ENCODE measurements at places on chromosomes 4 and X. TPM values are rescaled to one million over a fixed set of nuclear protein-coding genes. Genes with fewer than 3 reads are reported as not detected.
A peak's percentile ranks its signal among the peaks of the same experiment; 100 is the strongest.

The DMRTC1 gene
- 0.66 TPM for total RNA-seq

The TAF9B gene
- 13.7 TPM for total RNA-seq

- DNase-seq = no peak
These were observed 193.5 kb downstream of the MAD2L1 start for GRCh38 chr4:119873132-119873531.

DNA sequence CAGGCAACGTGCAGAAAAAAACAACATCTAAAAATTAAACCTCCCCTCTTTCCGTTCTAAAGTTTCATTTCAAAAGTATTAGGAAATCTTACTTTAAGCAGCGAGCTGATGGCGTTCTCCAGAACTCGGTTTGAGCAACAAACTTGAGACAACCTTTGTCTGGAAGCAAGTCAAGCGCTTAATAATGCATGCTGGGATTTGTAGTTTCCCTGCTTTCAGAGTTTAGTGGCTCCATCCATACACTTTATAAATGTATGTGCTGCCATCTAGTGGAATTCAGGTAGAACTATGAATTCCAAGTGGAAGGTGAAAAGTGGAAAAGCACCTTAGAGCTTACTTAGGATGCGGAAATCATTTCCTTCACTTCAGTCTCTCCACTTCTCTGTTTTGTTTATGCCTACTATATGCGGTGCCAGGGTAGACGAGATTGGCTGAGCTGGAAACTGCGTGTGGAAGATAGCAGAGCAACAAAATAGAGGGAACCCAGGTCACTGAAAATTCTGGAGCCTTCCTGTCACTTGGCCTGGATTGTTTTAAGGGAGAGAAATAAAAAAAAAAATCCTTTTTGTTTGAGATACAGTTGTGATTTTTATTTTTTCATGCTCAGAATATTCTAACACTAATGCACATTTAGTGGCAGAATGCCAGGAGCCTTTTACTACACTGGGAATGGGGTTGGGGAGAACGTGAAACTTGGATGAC lies at the start of gene BDH2:
Gene BDH2 (minus strand): TSS at position 144 of the 702 bp plus-strand sequence. CDS start 3,580 bp downstream, outside the sequence.
- peak; percentile 86 for DNase-seq

The WAS gene
- 102 TPM for total RNA-seq

DNA sequence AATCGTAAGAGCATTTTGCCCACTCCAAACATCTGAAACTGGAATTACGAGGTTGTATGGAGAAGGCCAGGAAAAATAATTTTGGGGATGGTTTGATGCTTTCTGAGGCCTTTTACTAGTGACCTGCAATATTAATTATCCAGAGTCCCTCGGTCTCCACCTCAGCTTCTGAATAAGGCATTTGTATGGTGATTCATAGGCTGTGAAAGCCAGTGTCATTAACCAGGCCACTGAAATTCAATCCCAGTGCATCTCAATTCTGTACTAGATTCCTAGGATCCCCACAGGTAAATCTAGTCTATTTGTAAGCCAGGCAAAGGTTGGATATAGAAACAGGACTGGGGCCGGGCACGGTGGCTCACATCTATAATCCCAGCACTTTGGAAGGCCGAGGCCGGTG lies 135.4 kb upstream of the RBPJ start:
- no peak for DNase-seq

- DNase-seq = no peak
These were observed 386.6 kb upstream of the CPEB2 start for GRCh38 chr4:14615671-14616070.

- DNase-seq = no peak
These were observed 57.0 kb downstream of the ZNF827 start for GRCh38 chr4:145881576-145881975.

DNA sequence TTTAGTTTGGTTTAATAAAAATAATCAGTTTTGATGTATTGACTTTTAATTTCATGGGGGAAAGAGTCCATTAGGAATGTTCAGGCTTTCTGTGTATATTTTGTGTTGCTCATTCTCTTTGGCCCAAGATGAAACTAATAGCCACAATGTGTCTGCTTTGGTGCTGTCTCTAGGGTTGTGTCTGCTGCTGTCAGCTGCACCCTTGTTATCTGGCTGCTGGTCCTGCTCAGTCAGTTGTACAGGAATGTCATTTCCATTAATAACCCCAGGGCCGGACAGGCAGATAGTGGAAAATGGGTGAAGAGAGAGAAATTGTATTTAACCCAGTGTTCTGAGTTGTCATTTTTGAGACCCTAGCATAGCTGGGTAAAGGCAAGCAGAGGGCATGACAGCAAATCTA lies 115.1 kb downstream of the PHEX start:
- no peak for DNase-seq

The SPON2 gene
- 3.8 TPM for total RNA-seq

DNA sequence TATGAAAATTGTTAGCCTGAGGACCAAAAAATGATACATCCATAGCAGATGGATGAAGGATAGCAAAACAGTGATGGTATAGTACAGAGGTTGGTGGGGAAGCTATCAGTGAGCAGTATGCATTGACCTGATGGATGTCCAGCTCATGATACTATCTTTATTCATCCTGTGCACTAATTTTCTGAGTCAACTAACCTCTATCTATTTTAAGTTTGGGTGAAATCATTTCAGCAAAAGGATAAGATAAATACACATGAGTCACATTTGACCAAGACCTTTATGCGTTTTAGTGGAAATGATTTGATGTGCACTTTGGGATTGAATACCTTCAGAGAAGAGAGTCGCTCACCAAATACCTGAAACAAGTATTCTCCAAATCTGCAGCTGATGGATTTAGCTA lies 351.0 kb upstream of the NR3C2 start:
- no peak for DNase-seq

The PITX2 gene
- total RNA-seq = not detected

The PNMA6A gene
- total RNA-seq = 0.39 TPM

DNA sequence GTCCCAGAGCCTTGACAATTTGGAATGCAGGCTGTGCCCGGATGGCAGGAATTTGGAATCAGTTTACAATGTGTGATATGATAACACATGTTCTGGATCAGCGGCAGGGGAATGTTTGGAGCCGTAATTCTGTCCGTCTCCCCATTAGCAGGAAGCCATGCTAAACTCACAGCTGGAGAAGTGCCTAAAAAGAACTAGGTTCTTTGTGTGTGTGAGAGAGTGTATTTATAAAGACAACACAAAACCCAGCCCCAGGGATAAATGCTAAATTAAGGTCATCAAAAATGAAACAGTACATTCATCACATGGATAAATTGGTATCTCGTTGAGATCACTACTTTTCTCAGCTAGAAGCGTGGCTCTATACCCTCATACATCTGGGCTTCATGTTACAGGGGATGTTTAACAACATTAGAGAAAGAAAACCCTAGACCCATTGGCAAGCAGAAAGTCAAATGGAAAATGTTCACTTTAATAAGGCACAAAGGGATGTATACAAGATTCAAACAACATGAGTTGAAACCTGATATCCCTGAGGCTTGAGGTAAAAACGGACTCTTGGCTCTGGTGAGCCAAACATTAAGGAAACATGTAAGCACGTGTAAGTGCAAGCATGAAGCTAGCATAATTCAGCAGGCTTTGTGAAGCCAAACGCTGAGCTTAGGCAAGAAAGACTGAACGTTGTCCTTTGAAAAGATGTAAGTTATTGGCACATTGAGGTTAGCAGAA lies 18.0 kb upstream of the TMEM131L start:
- no peak for DNase-seq

DNA sequence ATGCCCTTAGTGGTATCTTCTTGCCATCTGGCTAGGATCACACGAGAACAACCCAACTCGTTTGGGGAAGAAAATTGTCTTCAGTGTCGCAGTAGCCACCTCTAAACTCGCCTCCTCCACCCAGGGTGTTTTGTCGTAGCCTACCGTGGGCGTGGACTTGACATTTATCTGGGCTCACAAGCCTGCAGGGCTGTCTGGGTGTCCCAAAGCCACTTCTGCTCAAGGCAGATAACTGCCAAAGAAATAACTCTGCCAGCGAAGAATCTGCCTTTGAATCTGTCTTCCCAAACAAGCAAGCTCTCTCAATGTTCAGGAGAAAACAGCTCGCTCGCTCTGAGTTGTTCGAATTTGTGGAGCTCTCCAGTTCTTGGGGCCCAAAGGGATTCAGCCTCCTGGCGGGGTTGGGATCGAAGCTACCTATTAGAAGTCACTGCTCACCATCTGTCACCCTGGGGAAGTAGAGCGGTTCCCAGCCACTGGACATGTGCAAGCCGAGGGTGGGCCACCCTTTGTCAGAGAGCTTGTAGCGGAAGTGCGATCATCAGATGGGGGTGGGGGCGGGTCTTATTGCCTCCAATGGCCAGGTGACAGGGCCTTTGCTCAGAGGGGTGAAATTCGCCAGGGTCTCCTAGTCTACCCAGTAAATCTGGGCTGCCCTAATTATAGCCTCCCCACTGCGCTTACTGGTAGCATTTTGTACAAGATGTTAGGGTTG lies 14.8 kb downstream of the BLOC1S4 start:
- DNase-seq = no peak

GRCh38 chr4:147461161-147461560 lies 19.7 kb upstream of the EDNRA start:
- no peak for DNase-seq

The POU4F2 gene
- not detected for total RNA-seq

DNA sequence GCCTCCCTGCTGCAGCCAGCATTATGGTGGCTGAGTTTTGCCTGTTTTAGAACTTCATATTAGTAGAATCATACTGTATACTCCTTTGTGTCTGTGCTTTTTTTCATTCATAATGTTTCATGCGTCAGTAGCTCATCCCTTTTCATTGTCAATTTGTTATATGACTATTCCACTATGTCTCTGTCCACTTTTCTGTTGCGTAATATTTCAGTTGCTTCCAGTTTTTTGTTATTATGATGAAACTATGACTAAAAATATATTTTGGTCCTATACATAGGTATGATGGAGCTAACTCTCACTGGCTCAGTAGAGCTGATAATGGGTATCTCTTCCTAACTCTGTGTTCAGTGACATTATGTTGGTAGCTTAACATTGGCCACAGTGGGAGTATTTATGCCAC lies 48.3 kb downstream of the DMP1 start:
- no peak for DNase-seq

DNA sequence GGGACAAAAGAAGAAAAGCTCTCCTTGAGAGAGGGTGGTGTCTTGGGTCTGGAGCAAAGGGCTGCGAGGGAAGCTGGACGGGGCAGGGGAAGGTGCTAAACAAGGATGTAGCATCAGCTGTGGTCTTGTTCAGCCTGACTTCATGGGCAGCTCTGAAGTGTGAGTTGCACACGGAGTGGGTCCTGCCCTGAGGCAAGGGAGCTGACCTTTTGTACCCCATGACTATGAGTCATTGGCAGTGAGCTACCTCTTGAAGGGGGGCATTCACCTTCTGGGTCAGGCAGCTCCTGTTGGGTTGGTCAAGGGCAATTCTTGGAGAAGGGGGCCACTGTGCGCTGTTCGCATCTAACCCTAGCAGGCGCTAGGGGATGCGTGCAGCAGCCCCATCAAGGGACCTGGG lies 151.8 kb downstream of the SMIM20 start:
- DNase-seq = no peak

- DNase-seq = peak; percentile 3
These were observed 326.3 kb upstream of the ZCCHC13 start for GRCh38 chrX:73977542-73978169.

The CD40LG gene
- total RNA-seq = 0.30 TPM

The RTL3 gene
- not detected for total RNA-seq

- DNase-seq = peak; percentile 60
These were observed 768 bp upstream of the CDKL5 start for GRCh38 chrX:18424482-18425198.

DNA sequence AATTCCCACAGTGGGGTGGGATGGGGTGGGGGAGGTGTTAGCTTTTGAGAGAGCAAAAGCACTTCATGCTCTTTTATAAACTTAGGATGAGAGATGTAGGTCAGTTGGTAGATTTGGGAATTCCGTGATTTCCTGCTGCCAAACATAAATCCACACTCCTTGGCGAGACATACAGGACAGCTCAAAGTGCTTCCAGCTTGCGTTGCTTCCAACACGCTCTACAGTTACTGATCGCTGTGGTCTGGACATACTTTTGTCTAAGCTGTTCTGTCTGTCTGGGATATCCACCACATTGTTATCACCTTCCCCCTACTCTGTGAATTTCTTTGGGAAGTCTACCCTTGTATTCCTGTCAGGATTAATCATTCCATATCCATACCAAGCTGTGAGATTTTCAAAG lies 117.5 kb downstream of the RAPGEF2 start:
- no peak for DNase-seq

GRCh38 chr4:17296921-17297890 lies 214.7 kb downstream of the QDPR start:
- no peak for DNase-seq

The TREX2 gene
- total RNA-seq = 3.3 TPM

DNA sequence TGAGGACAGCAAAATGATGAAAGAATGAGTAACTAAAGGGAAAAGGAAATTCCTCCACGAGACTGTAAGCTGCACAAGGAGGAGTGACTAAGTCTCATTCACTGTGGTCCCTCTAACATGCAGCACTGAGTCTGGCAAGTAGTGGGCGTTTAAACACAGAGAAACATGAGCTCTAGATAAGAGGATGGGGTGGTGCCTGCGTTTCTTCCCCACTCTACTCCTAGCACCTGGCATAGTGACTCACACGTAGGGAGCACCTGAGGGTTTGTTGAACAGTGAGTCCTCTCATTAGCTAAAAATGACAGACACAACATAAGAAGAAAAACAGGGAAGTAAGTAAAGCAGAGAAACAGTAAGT lies 105.8 kb upstream of the CBR4 start:
- DNase-seq = no peak

DNA sequence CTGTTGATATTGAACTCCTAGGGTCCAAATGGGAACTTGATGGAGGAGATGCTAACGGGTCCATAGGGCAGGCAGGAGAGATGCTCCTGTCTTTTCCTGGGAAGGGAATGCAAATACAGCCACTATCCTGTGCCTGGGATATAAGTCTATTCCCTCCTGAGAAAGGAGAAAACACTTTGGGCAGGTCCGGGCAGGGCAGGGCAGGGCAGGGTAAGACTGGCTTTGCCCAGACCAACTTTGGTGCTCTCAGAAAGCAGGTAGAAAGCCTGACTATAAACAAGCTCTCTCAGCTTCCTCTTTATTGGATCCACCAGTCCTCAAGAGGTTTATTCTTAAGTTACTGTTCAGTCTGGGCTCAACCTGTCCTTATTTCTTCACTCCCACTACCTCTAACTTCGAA lies 232.3 kb downstream of the PTTG2 start:
- DNase-seq = no peak

DNA sequence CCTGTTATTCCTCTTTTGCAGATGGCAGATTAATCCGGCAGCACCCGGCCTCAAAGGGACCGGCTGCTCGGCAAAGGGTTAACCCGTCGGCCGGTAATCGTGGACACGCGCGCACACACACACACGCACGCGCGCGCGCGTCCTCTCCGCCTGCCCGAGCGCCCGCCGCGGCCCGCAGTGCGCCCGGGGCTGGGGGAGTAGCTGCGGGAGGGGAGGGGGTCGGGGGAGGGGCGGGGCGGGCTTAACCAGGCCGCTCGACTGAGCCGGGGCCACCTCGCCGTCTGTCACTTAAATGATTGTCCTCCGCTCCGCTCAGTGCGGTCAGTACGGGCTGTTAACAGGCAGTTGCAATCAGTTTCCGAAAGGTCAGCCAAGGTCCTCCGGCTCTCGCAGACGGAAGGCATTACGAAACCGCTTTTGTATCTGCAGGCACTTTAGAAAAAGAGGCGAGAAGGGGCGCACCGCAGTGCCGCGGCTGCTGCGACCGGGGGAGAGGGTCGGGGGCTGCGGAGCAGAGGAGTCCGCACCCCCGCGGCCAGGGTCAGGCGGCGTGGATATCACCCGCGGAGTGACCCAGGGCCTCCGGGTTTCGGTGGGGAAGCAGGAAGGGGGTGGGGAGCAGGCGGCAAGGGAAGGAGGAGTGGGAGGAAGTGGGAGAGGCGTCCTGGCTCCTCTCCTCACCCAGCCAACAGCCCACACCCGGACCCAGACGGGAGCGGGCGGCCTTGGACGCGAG lies 57.3 kb upstream of the BCOR start:
- peak; percentile 45 for DNase-seq
